SW480 (cell line): ENCODE measurements at places on chromosomes 6 and 20.

DNA sequence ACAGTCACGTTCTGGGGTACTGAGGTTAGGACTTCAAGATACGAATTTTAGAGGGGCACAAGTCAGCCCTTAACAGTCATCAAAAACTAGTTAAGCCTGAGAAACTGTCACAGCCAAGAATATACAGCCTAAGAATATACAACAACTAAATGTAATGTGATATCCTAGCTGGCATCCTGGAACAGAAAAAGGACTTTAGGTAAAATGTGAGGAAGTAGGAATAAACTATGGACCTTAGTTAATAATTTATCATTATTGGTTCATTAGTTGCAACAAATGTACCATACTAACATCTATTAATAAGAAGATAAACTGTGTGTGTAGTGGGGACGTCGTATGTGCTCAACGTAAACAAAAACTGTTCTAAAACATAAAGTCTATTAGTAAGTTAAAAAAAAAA lies 1.1 kb downstream of the PNISR start:
- DNase-seq = no peak

DNA sequence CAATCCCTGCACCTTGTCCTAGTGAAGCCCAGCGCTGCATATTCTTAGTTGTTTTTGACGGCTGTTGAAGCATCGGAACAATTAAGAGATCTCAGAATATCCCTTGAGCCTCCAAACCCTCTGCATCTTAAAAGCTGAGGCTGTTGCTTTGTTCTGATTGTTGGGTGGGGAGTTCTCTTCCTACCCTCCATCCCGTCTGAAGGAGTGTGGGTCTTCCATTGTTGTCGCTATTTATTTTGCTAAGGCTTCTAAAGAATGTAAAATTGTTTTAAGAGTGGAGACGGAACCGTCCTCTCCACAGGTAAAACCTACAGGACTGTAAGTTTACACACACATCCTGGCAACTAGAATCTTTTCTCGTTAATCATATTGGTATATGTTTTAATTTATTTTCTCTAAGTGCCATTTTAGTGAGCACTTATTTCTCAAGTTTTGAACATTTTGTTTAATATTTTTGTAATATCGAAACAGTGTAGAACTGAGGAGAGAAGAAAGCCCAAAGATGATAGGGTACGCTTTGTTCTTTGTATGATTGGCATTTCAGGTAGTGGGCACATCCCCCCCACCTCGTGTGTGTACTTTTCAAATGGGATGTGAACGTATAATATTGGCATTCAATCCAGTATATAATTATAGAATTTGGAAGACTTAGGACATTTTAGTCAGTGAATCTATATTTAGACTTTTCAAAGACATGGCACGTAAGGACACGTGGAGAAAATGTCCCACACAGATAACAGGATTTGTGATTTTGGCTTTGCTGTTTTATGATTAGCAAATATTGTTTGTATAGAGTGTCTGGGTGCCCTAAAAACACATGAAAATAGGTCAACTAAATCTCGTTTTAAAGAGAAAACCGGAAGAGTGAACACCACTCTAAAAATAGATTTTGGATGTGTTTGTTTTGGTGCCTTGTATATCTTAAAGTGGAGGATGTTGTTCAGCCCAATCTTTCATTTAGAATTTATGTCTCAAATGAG lies 1.3 kb downstream of the RNF146 start:
- DNase-seq = no peak

- no peak for DNase-seq
Measured at GRCh38 chr6:139820210-139820609, 445.8 kb upstream of the CITED2 start.

- no peak for DNase-seq
Measured at GRCh38 chr6:3523966-3524365, 67.1 kb upstream of the SLC22A23 start.

- no peak for DNase-seq
Measured at GRCh38 chr6:154962753-154963152, 32.4 kb upstream of the TIAM2 start.

GRCh38 chr6:37103169-37104039 lies 66.5 kb upstream of the PIM1 start:
- peak; percentile 89 for DNase-seq

GRCh38 chr6:11616200-11616611 lies 78.7 kb downstream of the TMEM170B start:
- no peak for DNase-seq

- DNase-seq = peak; percentile 61
Measured at GRCh38 chr20:49186535-49187329, 1.4 kb downstream of the STAU1 start.

GRCh38 chr6:157235600-157236039 lies 87.7 kb downstream of the TMEM242 start:
- DNase-seq = no peak
